T-cell (primary cell): ENCODE measurements at places on chromosomes 12 and 14. TPM values are rescaled to one million over a fixed set of nuclear protein-coding genes. Genes with fewer than 3 reads are reported as not detected.
A peak's percentile ranks its signal among the peaks of the same experiment; 100 is the strongest.

KRT2 gene
- total RNA-seq = 1.0 TPM

NDUFB1 gene
- total RNA-seq = 81.1 TPM

- no peak overlapping the region for H3K27ac ChIP-seq
- no peak for DNase-seq
- peaks cover 26% of the 10 kb centered on the region for H3K4me1 ChIP-seq
- H3K36me3 ChIP-seq = no peaks in the 10 kb centered on the region
- H3K4me3 ChIP-seq = no peak overlapping the region
Measured at GRCh38 chr14:68770553-68771286, 22.1 kb downstream of the ZFP36L1 start.

- no peaks in the 10 kb centered on the region for H3K27me3 ChIP-seq
- H3K27ac ChIP-seq = no peak overlapping the region
- no peak for DNase-seq
- H3K4me3 ChIP-seq = no peak overlapping the region
- no peaks in the 10 kb centered on the region for H3K4me1 ChIP-seq
Measured at GRCh38 chr14:67551940-67552339, 18.9 kb downstream of the PLEKHH1 start.

- no peak overlapping the region for H3K4me3 ChIP-seq
- H3K27ac ChIP-seq = no peak overlapping the region
- H3K36me3 ChIP-seq = no peaks in the 10 kb centered on the region
- no peaks in the 10 kb centered on the region for H3K27me3 ChIP-seq
- no peak for DNase-seq
Measured at GRCh38 chr14:95006479-95006878, 150.8 kb downstream of the DICER1 start.

DNA sequence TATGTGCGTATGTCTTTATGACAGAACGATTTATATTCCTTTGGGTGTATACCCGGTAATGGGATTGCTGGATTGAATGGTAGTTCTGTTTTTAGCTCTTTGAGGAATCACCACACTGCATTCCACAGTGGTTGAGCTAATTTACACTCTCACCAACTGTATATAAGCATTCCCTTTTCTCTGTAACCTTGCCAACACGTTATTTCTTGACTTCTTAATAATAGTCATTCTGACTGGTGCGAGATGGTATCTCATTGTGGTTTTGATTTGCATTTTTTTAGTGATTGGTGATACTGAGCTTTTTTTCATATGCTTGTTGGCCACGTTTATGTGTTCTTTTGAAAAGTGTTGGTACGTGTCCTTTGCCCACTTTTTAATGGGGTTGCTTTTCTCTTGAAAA lies 49.7 kb downstream of the FRS2 start:
- no peak for DNase-seq
- no peak overlapping the region for H3K27ac ChIP-seq
- no peaks in the 10 kb centered on the region for H3K36me3 ChIP-seq
- no peak overlapping the region for H3K4me3 ChIP-seq
- H3K27me3 ChIP-seq = no peaks in the 10 kb centered on the region

DNA sequence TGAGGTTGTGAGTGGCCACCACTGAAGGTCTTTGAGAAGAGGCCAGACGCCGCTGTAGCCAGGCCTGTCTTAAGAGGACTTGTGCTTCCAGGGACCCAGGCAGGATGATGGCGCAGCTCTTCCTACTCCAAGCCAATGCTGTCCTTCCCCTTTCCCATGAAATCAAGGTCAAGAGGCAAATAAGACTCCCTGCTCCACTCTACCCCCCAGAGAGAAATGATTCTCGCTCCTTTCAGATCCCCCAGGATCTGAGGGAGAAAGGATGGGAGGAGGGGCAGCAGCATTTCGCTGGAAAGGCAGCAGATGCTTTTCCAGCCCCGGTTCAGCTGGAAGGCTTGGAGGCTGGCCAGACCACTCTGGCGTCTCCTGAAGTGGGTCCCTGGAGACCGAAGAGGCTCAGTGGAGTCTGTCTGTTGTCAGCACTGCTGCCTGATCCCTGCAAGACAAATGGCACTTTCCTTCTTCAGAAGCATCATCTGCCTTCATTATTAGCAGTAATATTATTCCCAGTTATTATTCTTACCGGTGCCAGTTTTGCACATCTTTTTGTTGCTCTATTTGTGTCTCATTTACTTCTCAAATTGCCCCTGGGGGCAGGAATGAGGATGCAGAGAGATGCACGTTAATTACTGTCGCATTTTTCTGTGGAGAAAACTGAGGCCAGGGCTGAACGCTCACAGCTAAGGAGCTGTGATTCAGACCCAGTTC lies 51.4 kb downstream of the C14orf132 start:
- H3K27me3 ChIP-seq = peaks cover 27% of the 10 kb centered on the region
- no peak for DNase-seq
- no peaks in the 10 kb centered on the region for H3K36me3 ChIP-seq
- H3K4me1 ChIP-seq = no peaks in the 10 kb centered on the region
- no peak overlapping the region for H3K27ac ChIP-seq

DNA sequence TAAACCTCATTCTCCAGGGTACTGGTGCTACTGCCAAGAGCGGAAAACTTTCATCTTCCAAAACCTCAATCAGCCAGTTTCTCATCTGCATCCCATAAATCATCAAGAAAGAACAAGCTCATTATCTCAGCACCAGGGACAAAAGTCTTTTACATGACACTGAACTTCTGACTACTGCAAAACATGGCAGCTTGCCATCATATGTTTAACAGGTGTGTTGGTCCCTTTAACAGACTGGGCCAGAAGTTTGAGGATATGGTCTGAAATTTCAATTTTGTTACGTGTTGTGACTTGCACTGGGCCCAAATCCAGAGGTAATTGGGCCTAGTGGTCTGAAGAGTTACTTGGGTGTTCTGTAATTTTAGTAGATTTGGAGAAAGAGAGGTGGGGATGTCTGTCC lies 305.4 kb upstream of the SEL1L start:
- no peak for DNase-seq
- no peak overlapping the region for H3K27ac ChIP-seq
- H3K4me1 ChIP-seq = no peaks in the 10 kb centered on the region
- H3K27me3 ChIP-seq = no peaks in the 10 kb centered on the region

DNA sequence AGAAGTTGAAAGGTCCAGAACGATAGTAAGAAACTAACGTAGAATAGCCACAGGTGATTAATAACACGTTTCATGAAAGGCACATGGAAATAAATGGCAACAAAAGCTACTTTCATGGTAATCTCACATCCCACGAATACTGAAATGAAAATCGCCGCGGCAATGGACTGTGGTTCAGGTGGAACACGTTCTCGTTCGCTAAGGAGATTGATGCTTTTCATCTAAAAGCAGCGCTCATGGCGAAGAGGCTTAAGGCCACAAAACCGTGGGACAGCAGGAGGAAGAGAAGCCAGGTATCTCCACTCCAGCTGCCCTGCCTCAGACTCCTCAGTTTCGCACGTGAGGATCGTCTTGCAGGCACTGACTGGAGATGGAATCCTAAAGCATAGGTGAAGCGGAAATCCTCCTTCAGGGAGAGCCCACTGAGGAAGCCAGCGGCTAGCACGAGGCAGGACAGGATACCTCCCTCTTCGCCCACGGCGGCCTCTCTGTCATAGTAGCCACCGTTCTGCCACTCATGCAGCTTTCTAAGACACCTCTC lies 696 bp upstream of the GPHN start:
- H3K4me3 ChIP-seq = peak overlapping the region; percentile 97
- no peak for DNase-seq
- H3K27ac ChIP-seq = peak overlapping the region; percentile 71
- no peaks in the 10 kb centered on the region for H3K36me3 ChIP-seq

- H3K4me3 ChIP-seq = peak overlapping the region; percentile 67
- H3K27ac ChIP-seq = no peak overlapping the region
- DNase-seq = no peak
- H3K4me1 ChIP-seq = peaks cover 41% of the 10 kb centered on the region
Measured at GRCh38 chr14:103716091-103716801, 636 bp downstream of the ZFYVE21 start.

GRCh38 chr12:9340422-9341259 lies 132.4 kb upstream of the PZP start:
- H3K27me3 ChIP-seq = no peaks in the 10 kb centered on the region
- H3K4me1 ChIP-seq = peaks cover 39% of the 10 kb centered on the region
- H3K36me3 ChIP-seq = no peaks in the 10 kb centered on the region
- no peak overlapping the region for H3K27ac ChIP-seq

DNA sequence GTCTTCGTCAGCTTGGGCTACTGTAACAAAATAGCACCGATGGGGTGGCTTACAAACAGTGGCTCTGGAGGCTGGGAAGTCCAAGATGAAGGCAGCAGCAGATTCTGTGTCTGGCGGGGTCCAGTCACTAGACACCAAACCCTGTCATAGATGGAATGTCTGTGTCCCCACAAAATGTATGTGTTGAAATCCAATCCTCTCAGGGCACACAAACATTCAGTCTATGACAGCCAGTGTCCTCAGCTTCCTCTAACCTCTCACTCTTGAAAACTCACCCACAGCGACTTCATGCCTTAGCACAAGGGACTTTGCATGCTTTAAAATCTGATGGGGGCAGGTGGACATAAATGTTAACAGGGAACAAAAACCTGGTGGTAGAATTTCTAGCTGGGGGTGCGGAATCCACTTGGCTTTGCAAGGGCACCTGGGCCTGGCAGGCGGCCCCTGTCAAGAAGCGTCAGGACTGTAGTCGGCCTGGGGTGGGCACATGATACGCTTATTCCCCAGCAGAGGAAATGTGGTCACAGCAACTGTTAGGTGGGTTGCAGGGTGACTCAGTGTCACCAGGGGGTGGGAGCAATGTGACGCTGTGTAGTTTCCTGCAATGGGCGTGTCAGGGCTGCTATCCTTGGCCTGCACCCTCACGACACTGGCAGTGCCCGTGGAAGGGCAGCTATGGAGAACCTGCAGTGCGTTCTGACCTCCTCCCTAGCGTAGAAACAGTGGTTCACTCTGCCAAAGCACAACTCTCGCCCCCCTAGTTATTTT lies 17.7 kb downstream of the RIN3 start:
- peaks cover 5% of the 10 kb centered on the region for H3K36me3 ChIP-seq
- H3K4me3 ChIP-seq = no peak overlapping the region
- H3K27ac ChIP-seq = peak overlapping the region; percentile 77
- H3K4me1 ChIP-seq = peaks cover 82% of the 10 kb centered on the region
- DNase-seq = peak; percentile 82

DNA sequence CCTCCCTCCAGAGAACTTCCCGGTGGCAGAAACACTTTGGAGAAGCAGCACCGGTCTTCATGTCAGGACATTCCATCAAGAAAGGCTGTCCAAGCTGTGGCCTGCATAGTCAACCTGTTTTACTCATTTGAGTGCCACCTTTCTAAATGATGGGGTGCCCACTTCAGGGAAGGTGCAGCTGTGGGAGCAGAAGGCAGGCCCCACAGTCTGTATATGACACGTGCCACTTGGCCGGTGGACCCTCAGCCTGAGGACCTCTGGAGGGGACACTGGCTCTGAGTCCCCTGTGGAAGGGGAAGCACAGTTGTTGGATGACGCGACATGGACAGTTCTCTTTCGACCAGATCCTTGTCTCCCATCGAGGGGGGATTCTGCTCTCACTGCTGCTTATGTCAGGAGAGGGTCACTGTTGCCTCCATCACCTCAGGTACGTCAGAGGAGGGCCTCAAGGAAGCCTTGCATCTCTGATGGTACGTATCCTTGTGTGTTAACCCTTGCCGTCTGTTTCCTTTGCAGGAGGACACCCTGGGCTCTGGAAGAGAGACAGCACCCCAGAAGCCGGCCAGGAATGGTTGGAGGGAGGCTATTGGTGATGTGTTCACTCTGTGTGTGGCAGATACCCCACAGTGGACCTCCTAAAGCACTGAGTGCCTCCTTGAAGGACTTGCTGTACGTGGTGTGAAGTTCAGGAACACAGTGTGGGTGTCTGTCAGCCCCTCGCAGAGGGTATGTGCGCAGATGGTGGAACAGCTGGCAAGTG lies 132.1 kb upstream of the RTL1 start:
- H3K4me3 ChIP-seq = no peak overlapping the region
- H3K27me3 ChIP-seq = no peaks in the 10 kb centered on the region
- no peak overlapping the region for H3K27ac ChIP-seq
- no peak for DNase-seq
- H3K4me1 ChIP-seq = no peaks in the 10 kb centered on the region
- H3K36me3 ChIP-seq = no peaks in the 10 kb centered on the region
